ENCODE measurements at places on chromosomes 3 and 15.

GRCh38 chr3:113565555-113565954 is 33.2 kb downstream of the SIDT1 start:
- no peak overlapping the region for H3K4me3 ChIP-seq
- no peaks in the 10 kb centered on the region for H3K36me3 ChIP-seq
- no peaks in the 10 kb centered on the region for H3K4me1 ChIP-seq
- no peak for DNase-seq

DNA sequence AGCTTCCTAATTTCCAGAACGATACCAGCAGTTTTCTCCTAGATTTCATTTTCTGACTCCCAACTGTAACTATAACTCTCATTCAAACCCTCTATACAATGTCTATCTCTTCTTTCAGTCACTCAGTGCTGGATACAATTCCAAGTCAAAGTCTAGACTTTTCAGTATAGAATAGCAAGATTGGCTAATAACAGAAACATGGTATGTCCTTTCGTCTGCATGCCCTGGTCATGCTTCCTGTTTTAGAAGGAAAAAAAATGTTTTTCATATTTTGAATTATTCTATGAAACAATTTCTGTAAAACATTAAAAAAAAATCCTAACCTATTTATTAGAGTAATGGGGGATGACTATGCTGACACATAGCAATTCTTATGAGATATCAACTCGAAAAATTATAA is 180.0 kb downstream of the KCNAB1 start:
- no peaks in the 10 kb centered on the region for H3K27me3 ChIP-seq
- H3K4me1 ChIP-seq, result peaks cover 39% of the 10 kb centered on the region
- no peaks in the 10 kb centered on the region for H3K36me3 ChIP-seq
- H3K27ac ChIP-seq, result no peak overlapping the region

DNA sequence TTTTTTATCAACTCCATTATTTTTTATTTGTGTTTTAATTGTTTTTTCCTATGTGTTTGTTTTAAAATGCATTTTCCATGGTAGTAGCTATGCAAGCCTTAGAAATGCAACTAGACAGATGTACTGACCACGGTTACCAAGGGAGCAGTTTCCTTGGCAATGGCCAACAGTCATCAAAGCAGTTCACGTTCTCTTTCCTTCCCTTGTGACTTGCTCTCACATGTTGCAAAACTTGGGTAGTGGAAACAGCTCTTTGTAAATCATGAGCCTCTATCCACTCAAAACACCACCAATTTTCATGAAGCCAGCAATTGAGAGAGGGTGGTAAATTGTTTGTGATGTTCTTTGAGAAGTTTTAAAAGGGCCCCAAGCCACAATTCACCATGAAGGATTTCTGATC is 499.4 kb upstream of the MDFIC2 start:
- peak; percentile 66 for DNase-seq
- no peaks in the 10 kb centered on the region for H3K36me3 ChIP-seq
- no peaks in the 10 kb centered on the region for H3K4me1 ChIP-seq
- no peak overlapping the region for H3K4me3 ChIP-seq
- H3K27ac ChIP-seq, result no peak overlapping the region

DNA sequence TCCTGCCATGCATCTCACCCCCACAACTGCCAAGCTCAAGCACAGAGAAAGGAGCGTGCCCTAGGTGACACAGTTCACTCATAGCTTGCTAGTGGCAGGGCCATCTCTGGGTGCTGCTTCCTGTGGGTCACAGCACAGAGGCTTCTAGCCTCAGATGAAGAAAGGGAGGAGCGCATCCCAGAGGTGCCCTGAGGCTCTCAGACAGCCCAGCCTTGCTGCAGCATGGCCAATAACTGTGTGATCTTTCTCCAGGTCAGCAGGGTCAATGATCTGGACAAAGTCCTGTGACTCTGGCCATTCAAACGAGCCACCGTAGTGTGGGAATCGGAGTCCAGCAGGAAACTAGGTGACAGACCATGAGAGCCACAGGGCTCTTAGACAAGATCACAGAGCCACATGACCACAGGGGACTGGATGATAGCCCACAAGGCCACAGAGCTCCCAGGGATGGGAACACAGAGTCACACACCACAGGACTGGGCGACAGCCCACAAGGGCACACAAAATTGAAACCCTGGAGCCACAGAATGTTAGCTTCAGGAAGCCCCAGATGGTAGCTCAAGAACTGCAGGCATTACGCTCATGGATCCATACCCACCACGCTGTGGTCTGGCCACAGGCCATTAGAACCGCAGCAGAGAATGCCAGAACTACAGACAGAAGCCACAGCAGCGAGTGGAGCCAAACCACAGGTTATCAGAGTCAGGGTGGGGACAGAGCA is 25.9 kb upstream of the GRIP2 start:
- H3K4me3 ChIP-seq, result no peak overlapping the region
- DNase-seq, result no peak
- H3K4me1 ChIP-seq, result no peaks in the 10 kb centered on the region
- H3K27ac ChIP-seq, result no peak overlapping the region
- no peaks in the 10 kb centered on the region for H3K27me3 ChIP-seq

DNA sequence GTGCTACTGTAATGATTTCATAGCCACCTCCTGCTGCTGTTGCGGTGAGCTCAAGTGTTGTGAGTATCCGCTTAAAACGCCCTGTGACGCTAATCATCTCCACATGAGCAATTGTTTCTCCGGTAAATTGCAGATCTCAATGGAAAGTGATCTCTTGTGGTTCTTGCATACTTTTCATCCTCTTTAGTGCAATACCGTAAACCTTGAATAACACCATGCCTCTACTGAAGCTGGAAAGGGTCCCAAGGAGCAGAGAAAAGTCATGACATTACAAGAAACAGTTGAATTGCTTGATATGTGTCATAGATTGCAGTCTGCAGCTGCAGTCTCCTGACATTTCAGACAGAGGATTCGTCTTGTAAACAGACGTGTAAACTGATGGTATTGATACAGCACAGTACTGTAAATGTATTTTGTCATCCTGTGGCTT is 6.0 kb upstream of the CEMIP start:
- H3K27me3 ChIP-seq, result peaks cover 16% of the 10 kb centered on the region
- DNase-seq, result no peak
- no peaks in the 10 kb centered on the region for H3K4me1 ChIP-seq
- no peak overlapping the region for H3K4me3 ChIP-seq
- no peak overlapping the region for H3K27ac ChIP-seq

GRCh38 chr3:41652931-41653330 is 309.0 kb downstream of the ULK4 start:
- H3K4me3 ChIP-seq, result no peak overlapping the region
- H3K27me3 ChIP-seq, result no peaks in the 10 kb centered on the region
- H3K36me3 ChIP-seq, result no peaks in the 10 kb centered on the region
- H3K27ac ChIP-seq, result no peak overlapping the region

DNA sequence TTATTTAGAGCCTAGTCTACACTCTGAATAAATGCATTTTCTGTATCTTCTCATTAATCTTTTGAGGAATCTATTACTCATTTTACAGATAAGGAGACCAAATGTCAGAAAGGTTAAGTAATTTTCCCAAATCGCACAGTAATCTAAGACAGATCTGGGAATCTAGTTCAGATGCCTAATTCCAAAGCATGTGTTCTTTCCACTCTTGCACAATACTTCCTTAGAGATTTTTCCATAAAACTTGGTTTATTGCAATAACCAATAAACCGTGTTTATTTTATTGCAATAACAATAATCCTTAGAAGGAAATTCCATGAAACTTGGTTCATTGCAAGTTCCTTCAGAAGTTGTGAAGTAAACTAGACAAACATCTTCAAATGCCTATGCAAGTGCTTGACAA is 17.4 kb upstream of the COL8A1 start:
- no peaks in the 10 kb centered on the region for H3K36me3 ChIP-seq
- no peaks in the 10 kb centered on the region for H3K4me1 ChIP-seq
- no peak overlapping the region for H3K4me3 ChIP-seq
- H3K27ac ChIP-seq, result no peak overlapping the region
- H3K27me3 ChIP-seq, result no peaks in the 10 kb centered on the region
- no peak for DNase-seq

- no peak overlapping the region for H3K27ac ChIP-seq
- peaks cover 19% of the 10 kb centered on the region for H3K27me3 ChIP-seq
Measured at GRCh38 chr3:126678693-126679317, 23.9 kb upstream of the TXNRD3 start.

- peaks cover 9% of the 10 kb centered on the region for H3K27me3 ChIP-seq
- H3K36me3 ChIP-seq, result no peaks in the 10 kb centered on the region
- no peaks in the 10 kb centered on the region for H3K4me1 ChIP-seq
- no peak overlapping the region for H3K4me3 ChIP-seq
- no peak overlapping the region for H3K27ac ChIP-seq
Measured at GRCh38 chr15:60054472-60054871, 50.4 kb downstream of the FOXB1 start.

DNA sequence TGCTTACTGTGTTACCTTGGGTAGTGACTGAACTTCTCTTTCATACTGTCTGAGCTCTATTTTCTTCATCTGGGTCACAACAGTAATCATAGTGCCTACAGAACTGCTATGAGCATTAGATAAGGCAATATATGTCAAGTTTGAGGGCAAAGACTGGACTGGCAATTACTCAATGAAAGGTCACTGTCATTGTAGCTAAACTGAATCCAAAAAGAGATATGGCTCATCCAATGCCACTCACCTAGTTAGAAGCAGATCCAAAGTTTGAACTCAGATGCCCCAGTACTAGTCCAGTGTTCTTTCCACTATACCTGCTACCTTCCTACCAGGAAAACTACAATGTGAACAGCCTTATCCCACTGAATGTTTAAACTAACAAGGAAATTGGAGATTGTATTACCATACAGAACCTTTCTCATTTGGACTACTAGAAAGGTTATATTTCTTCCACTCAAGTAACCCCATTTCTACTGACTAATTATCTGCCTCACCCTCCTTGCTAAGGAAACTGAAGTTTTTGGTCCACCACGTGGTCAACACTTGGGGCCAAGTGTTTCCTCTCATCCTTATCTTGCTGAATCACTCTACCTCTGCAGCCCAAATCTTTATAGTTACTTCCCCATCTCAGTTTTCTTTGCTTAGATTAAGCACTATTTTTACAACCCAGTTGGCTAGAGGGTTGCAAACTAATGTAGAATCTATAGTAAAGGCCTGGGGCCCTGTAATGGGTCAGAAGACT is 202.3 kb upstream of the LPP start:
- no peak for DNase-seq
- H3K27me3 ChIP-seq, result no peaks in the 10 kb centered on the region
- no peak overlapping the region for H3K4me3 ChIP-seq
- peaks cover 9% of the 10 kb centered on the region for H3K4me1 ChIP-seq
- H3K27ac ChIP-seq, result no peak overlapping the region

- no peak overlapping the region for H3K4me3 ChIP-seq
- no peaks in the 10 kb centered on the region for H3K36me3 ChIP-seq
- no peak for DNase-seq
- H3K27ac ChIP-seq, result peak overlapping the region; percentile 76
Measured at GRCh38 chr3:42488687-42489086, 13.8 kb upstream of the VIPR1 start.

DNA sequence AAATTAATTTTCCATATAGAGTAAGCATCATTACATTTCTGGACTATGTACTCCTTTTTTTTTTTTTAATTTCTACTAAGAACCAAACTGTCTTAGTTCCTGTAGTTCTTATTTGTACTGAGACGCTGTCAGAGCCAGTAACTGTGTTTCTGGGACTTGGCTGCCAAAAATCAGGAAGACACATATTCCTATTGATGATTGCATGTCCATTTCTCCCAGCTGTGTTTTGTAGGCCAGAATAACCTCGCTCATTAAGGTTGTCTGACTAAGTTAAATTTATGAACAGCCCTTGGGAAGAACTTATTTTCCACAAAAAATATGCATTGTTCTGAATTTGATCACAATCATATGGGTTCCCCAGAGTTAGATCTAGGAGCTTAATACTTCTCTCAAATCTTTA is 29.5 kb downstream of the PLSCR5 start:
- H3K36me3 ChIP-seq, result no peaks in the 10 kb centered on the region
- H3K27me3 ChIP-seq, result no peaks in the 10 kb centered on the region
- DNase-seq, result no peak

DNA sequence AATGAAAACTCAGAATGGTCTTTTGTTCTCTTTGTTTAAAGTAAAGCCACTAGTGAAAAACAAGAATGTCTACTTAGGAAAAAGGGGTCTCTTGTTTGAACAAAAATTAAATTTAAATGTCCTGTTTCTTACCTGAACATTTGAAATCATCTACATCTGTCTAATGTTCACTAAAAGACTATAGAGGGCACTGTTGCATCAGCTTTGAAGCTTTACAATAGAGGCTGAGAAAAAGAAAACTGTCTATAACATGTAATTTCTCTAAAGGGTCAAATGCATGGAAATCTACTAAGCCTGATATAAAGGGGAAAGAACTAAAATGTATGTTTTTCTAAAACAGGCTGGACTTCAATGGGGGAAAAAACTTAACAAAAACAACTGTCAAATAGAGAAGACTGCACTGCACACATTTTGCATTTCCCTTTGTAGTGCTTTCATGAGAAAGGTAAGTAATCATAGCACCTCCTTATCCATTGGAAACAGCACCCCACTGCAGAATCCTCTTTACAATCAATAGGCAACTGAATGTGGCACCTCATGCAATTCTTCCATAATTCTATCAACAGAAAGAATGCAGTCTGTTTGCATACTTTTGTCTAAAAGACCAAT is 26.3 kb downstream of the DPH6 start:
- peaks cover 10% of the 10 kb centered on the region for H3K4me1 ChIP-seq
- no peak overlapping the region for H3K4me3 ChIP-seq
- no peaks in the 10 kb centered on the region for H3K27me3 ChIP-seq

DNA sequence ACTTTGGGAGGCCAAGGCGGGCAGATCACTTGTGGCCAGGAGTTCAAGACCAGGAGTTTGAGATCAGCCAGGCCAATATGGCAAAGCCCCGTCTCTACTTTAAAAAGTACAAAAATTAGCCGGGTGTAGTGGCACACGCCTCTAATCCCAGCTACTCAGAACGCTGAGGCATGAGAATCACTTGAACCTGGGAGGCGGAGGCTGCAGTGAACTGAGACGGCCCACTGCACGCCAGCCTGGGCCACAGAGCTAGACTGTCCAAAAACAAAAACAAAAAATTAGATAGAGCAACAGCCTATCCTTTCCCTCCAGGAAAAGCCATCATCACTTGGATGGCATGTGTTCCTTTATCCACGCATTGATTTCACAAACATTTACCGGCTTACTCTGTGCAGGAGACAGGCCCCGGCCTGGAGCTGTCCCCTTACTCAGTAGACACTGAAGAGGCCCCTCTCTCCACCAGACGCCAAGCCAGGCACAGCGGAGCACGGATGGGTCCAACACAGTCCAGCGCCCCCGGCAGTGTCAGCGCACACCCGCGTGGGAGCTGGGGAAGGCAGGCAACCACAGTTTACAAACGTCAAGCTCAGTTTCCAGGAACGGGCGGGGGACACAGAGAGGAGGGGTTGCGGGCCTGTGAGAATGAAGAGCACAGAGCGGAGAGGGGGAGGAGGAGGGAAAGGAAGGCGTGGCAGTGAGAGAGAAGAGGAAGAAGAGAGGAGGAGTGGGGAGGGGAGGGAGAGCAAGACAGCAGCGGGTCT is 3.1 kb downstream of the GP5 start:
- H3K36me3 ChIP-seq, result no peaks in the 10 kb centered on the region
- DNase-seq, result peak; percentile 86
- peaks cover 15% of the 10 kb centered on the region for H3K27me3 ChIP-seq
- peaks cover 25% of the 10 kb centered on the region for H3K4me1 ChIP-seq
- H3K27ac ChIP-seq, result peak overlapping the region; percentile 68
